ENCODE measurements at places on chromosomes 3 and 15.
A peak's percentile ranks its signal among the peaks of the same experiment; 100 is the strongest.

DNA sequence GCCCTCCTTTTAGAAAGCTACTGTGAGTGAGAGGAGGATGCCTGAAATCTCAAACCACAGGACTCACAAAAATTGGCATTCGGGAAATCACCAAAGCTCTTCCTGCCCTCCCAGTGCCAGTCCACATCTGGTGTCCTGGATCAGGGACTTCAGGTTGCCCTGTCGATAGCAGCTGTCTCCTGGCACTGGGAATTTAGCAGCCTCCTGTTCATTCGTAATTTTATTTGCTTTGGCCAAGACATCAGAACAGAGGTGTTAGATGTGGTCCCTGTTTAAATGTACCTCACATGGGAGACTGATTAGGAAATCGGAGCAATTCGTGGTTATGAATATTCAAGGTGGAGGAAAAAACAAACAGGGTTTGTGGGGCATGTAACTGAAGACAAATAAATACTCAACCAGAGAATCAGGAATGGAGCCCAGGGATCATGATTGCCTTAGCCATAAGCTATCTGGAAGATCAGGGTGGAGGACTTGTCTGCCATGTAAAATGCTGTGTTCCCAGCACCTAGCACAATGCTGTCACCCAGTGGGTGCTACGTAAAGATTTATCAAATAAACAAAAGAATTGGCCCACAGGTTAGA, 265.2 kb upstream of the PROK2 start:
- DNase-seq: no peak

- no peak for DNase-seq
Measured at GRCh38 chr3:108090049-108090700, 656 bp downstream of the CD47 start.

GRCh38 chr3:127368186-127369032, 80.6 kb upstream of the PRR20G start:
- no peak for DNase-seq

- no peak for DNase-seq
Measured at GRCh38 chr3:108959017-108959416, 5.3 kb upstream of the GUCA1C start.

GRCh38 chr15:37537802-37538201, 396.6 kb upstream of the TMCO5A start:
- DNase-seq: no peak

- no peak for DNase-seq
Measured at GRCh38 chr3:16686679-16687078, 81.5 kb upstream of the DAZL start.

GRCh38 chr3:130688015-130688688, 58.5 kb downstream of the PIK3R4 start:
- DNase-seq: no peak

DNA sequence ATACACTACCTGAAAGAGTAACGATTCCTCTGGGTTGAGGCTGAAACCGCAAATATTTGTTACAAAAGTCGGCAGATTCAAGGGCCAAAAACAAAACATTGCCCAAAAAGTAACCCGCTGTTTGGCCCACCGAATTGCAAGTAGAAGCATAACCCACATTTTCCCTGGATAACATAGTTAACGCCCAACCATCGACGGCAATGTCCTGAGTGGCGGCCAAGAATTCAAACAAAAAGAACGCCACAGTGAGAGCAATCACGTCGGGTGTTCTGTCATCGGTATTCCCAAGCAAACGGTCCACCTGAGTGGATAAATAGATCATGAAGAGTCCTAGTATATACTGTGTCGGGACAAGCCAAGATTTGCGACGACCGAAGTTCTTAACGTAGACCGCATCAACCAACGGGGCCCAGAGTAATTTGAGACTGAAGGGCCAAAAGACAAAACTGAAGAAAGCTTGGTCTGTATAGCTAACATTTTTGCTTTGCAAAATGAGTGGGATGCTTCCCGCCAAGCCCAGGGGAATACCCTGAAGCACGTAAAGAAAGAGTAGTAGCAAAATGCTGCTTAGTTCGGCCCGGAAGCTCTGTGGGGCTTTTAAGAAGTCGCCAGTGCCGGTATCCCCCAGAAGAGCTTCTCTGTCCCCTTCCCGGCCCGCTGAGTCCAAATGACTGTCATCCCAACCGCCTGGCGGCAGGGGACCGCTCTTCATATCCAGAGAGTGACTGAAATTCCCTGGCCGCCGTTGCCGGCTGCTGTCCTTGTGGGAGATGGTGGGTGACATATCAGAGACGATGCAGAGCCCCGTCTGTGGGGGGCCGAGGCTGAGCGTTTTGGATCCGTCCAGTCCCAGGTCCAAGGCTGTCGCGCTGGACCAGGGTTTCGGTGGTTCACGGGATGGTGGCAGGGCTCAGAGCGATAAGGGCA, 750 bp downstream of the SLC33A1 start:
- DNase-seq: no peak

DNA sequence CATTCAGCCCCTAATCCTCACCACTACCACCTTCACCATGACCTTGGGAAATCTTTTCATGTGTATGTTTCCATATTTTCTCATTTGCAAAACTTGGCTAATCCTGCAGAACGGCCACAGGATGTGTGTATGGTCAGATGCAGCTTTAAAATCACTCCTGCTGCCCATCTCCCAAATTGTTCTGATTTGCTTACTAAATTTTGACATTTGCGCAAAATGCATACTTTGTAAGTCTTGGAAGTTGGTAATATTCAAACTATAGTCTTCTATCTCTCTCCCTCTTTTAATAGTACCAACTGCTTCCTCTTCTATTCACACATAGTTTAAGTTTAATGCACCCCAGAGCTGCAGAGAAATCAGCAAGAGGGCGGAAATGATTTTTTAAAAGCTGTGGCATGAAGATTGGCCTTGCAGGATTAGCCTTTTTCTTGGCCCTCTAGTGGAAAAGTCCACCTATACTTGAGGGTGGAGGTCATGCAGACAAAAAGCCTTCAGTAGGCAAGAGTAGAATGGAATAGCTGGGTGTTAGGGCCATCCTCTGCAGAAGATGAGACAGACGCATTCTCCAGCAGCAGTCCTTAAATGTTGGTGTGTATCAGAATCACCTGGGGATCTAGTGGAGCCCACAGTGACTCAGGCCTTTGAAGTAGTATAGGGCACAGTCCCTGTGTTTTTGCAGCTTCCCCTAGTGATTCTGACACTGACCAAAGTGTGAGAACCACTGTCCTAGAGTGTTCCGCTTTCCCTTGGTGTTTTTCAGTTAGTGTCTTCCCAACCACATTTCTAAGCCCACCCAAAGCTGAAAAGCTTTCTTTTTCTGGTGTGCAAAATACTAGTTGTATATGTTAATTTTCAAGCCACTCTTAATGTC, 181.7 kb downstream of the CHST2 start:
- no peak for DNase-seq

GRCh38 chr15:90388462-90389380, 679 bp downstream of the IQGAP1 start:
- peak; percentile 21 for DNase-seq

DNA sequence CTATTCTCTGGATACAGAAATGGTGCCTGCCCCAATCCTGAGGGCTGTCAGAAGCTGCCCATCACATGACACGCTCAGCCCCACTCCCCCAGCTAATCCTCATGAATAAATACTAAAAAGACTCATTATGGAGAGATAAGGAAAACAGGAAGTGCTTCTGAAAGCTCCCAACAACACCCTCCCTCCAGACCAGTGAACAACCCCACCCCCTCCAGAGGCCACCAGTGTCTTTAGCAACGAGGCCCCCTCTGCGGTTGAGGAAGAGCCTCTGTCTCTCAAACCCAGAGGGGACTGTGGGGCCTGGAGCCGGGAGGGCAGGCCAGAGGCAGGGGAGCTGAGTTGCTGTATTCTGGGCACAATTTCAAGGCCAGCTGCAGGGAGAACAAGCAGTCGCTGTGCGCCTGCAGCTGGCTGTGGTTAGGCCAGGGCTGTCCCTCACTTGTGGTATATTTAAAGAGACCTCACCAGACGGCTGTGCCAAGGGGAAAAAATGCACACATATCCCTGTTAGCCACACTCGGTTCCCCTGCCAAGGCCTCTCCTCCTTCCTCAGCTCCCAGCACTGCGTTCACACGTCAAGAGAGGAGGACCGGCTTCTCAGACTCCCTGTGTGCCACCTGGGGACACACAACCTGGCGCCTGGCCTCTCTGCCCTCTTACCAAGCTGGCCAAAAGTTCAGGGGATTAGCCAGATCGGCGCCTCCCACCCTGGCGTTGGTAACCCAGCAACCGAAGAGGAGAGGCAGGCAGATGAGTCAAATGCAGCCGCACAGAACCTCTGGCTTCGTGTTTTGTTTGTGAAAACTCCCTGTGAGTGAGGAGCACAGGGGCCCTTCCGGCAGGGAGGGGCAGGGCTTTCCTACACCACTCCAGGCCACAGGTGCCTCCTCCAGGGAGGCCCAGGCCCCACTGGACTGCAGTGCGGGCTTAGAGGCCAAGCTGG, 101.2 kb upstream of the ETV5 start:
- no peak for DNase-seq

DNA sequence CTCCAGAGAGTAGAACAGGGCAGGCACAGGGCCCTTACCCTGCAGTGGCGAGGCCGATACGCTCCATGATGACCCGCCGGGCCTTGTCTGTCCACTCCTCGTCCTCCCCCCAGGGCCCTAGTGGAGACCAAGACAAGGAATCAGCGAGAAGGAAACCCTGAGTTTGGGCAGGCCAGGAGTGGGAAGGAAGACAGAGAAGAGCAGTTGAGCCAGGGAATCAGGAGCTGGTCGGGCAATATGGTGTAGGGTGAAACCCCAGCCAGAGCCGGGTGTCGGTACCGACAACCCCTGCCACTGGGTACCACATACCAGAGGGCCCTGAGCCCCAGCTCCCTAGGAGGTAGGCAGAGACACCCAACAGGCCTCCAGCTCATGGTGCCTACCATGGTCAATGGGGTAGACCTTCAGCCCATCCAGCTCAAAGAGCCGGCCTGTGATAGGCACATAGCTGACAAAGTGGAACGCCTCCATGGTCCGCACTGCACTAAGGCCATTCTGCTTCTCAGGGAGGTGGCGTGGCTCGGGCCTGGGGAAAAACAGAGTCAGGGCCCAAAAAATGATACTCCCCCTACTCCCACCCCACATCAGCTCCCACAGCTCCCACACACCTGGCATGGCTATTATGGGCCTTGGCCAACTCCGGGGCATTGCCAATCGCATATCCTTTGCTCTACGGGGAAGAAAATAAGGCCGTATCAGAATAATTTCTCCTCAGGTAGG, 38.0 kb downstream of the SEMA3G start:
- DNase-seq: no peak

GRCh38 chr15:81087066-81087465, 47.0 kb upstream of the CFAP161 start:
- no peak for DNase-seq

GRCh38 chr3:181279239-181279565, 289.7 kb upstream of the DNAJC19 start:
- no peak for DNase-seq

- no peak for DNase-seq
Measured at GRCh38 chr3:134839990-134840389, 44.9 kb downstream of the EPHB1 start.

DNA sequence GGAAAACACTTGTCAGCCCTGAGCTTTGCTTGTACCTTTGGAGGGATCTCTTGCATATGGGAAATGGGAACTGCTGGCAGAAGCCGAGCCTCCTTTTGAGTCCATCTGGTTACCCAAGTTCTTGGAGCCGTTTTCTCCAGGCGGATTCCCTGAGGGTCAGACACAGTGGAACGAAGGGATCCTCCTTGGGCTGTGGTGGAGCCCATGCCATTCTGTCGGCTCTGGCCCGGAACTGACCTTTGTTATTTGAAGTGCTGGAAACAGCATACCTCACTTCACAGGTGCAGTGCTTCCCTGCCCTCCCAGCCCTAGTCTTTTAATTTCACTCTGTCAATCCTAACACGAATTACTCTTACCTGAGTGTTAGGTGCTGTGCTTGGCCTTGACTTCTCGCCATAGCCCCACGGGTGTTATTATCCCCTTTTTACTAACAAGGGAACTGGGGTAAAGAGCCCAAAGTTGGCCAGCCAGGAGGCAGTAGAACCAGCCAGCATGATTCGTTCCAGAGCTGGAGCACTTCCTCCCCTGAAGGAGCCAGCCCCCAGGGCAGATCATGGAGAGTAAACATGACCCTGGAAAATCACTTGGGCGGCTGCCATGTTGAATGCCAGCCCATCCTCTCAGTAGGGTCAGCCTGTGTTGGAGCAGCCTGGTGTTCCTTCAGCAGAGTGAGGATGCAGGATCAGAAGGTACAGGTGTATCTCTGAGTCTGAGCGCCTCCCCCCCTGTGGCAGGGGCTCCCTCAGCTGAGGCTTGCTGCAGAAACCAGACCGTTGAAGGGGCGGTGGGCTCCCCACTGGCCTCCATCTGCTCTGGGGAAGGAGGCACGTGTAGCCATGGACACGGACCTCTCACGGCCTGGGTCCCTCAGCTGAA, 143.2 kb downstream of the DNAJB8 start:
- no peak for DNase-seq

DNA sequence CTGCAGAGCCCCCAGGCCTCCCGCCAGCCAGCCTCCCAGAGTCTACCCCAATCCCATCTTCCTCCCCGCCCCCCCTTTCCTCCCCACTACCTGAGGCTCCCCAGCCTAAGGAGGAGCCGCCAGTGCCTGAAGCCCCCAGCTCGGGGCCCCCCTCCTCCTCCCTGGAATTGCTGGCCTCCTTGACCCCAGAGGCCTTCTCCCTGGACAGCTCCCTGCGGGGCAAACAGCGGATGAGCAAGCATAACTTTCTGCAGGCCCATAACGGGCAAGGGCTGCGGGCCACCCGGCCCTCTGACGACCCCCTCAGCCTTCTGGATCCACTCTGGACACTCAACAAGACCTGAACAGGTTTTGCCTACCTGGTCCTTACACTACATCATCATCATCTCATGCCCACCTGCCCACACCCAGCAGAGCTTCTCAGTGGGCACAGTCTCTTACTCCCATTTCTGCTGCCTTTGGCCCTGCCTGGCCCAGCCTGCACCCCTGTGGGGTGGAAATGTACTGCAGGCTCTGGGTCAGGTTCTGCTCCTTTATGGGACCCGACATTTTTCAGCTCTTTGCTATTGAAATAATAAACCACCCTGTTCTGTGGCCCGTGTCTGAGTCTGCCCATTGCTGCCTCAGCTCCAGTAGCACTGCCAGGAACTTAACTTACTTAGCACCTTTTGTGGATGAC, 32.2 kb downstream of the PTPN23 start:
- no peak for DNase-seq

DNA sequence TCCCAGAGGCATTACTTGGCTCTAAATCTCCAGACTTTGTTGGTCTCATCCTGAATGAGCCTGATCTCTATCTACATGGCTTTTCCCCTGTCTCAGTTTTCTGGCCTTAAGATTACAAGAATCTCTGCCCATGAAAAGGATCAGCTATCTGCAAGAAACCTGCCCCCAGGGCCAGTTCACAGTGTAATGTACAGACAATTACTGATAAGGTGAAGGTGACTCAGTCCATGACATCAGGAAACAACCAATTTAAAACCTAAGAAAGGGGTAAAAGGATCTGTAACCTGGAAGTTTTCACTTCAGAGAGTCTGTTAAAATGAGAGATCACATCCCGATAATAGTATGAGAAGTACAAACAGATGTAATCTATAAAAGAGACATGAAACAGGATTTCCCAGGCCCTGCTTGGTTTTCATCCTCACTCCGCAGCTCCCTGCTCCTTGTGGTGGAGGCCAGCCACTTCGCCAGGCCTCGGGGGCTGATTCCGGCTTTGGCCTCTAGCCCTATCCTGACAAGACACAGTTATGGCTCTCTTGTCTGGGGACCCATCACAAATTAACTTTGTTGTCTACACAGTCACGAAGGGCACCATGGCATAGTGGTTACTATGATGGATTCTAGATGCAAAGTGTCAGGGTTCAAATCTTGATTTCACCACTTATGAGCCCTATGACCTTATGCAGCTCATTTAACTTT, 136.9 kb downstream of the THSD4 start:
- peak; percentile 83 for DNase-seq

GRCh38 chr3:30042916-30043555, 563.4 kb upstream of the TGFBR2 start:
- no peak for DNase-seq

Measured in brain microvascular endothelial cell (primary cell).